CD4-positive, alpha-beta T cell treated with Interleukin-6 for 4 hours (primary cell): ENCODE measurements at places on chromosomes 3 and 15.

DNA sequence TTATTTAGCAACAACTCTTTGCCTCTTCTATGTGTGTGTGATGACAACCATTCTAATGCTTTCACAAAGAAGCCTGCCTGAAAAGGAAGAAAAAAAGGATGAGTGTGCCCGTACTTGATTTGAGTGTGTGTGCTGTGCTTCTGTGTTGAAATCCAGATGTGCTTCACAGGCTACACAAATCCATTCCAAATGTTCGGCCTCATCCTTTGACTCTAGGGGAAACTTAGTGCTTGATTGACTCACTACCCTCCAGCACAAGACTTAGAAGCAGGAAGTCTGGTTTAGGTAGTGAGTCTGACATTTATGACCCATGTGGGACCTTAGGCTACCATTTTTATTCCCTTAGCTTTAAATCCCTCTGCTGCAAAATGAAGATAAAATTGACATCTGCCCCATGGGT is 108.8 kb upstream of the PLAAT1 start:
- DNase-seq: no peak

DNA sequence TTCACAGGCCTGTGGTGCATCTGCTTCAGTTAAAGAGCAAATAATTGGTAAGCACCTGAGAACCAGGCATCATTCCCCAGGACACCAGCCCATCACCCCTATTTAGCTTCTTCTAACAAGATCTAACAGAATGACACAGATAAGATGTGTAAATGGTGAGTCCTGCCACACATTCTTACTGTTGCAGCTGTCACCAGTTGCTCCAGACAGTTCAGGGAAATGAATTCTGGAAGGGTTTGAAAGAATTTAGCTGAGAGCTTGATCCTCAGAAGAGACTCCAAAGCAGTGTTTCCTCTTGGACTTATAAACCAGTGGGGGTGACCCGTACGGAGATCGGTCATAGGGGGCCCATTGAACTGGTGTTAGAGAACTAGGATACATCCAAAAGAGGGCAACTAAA is 238.0 kb downstream of the MEX3B start:
- DNase-seq: no peak

GRCh38 chr15:48084759-48085590 is 35.8 kb upstream of the SLC24A5 start:
- no peak for DNase-seq

GRCh38 chr3:80533553-80533952 is 765.8 kb upstream of the ROBO1 start:
- DNase-seq: no peak

GRCh38 chr3:244041-244440 is 47.5 kb downstream of the CHL1 start:
- no peak for DNase-seq

DNA sequence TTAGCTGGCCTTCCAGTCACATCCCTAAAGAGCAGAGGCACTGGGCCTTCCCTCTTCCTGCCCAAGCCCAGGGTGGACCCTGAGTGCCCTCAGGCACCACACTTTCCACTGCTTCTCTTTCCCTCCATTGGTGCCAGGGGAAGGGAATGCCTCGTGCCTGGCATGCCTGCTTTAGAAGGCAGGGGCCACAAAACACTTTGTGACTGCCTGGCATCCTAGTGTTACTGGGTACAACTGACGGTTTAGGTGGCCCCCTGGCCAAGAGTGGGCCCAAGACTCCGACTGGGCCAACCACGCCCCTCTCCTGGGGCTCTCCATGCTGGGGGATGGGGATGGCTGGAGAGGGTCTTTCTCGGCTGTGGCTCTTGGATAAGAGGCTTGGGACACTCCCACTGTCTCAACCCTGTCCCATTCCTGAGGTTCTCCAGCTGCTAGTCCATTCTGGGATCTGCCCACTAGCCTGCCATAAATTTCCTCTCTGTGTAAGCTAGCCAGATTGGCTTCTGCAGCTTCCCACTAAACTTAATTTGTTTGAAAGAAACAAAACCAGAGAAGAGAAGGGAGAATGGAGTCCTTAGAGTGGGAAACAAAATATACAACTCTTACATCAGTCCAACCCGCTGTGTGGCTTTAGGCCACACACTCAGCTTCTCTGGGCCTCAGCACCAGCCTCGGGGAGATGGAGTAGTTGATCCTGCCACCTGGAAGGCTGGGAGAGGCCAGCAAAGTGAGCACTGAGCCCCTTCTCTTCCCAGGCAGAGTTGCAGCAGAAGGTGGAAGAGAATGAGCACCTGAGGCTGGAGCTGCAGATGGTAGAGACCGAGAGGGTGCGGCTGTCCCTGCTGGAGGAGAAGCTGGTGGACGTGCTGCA is 24.1 kb upstream of the GP9 start:
- no peak for DNase-seq

- DNase-seq: no peak
These were observed 78.0 kb downstream of the MYO1E start for GRCh38 chr15:59294574-59295260.

DNA sequence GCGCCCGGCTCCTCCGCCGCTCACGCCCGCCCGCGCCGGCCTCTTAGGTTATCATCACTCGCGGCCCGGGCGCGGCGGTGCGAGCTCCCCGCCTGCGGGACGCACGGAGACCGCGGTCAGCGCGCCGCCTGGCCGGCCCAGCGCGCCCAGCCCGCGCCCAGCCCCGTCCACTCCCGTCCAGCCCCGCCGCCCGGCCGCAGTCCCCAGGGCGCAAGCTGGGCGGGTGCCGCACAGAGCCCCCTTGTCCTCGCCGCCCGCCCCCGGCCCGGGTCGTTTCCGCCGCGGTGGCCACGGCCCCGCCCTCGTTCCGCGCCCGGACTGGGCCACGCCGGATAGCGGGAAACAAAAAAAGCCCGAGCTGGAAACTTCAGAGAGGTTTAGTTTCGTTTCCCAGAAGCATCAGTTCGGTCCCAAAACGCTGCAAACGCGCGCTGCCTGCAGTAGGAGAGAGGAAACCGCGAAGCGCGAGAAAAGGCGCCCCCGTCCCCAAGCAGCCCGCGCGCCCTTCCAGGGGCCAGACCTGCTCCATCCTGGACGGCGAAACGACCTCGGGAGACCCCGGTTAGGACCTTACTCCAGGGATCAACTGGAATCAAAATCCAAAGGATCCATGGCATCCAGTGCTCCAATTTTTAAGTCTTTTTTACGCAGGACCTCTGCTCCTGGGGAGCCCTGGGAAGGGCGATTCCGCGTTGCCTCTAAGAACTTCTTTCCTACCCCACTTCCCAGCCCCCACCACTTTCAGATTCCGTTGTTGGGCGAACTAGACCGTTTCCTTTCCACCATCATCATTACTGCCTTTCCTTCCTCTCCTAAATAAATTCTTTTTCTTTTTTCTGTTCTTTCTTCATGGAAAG is at the start of gene ATP10A:
Gene ATP10A (minus strand): TSS at position 217 of the 857 bp plus-strand sequence. CDS start 231 bp downstream, outside the sequence.
- peak; percentile 66 for DNase-seq

GRCh38 chr3:31472479-31473390 is 60.0 kb upstream of the STT3B start:
- no peak for DNase-seq

DNA sequence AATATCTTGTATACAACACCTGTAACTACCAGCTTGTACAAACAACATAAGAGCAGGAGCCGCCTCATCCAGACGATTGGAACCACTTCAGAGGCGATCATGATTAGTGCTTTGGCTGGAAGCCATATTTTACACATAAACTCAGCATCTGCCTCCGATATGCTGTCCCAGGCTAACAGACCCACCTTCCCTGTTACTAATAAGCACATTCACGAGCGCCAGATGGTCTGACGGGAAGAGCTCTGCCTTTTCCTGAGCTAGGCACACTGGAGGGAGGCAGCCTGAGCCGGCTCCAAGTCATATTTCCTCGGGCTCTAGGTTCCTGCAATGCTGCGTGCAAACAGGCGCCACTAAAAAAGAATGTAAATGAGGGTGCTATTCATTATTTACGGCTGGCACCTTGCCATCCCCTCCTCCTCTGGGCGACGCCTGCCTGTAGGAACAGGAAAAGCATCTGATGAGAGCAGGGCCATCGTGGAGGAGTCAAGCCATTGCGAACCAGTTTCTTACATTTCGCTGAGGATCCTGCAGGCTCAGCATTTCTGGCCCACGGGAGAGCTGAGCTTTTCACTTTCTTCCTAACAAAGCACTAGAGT is 98.2 kb downstream of the ANXA2 start:
- no peak for DNase-seq

DNA sequence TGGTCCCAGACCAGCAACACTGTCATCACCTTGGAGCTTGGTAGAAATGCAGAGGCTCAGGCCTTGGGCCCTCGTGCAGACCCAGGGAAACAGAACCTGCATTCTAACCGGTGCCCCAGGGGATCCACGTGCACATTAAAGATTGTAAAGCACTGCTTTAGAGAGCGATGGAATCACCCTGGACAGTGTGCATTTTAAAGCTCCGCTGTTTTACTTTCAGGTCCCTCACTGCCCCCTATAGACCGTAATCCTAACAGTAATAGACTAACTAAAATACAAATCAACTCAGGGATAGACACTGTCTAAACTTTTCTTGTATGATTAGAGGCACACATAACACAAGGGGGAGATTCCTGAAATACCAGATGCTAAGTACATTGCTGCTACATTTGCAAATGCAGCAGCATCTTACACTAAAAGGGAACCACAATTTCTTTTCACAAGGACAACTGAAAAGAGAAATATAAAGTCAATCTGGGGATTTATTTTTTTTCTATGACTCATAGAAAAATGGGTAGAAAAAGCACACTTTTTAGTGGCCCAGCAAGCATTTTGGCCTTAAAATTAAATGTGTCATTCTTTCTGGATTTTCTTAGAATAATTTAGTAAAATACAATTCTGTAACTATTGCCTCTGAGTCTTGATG is 10.5 kb upstream of the SH3GL3 start:
- no peak for DNase-seq

- peak; percentile 12 for DNase-seq
These were observed 25.3 kb downstream of the ADGRG7 start for GRCh38 chr3:100634493-100635272.

- DNase-seq: no peak
These were observed 297.1 kb downstream of the SATB1 start for GRCh38 chr3:18127859-18128681.

GRCh38 chr3:20194793-20195460 is 8.9 kb upstream of the SGO1 start:
- no peak for DNase-seq

- DNase-seq: no peak
These were observed 33.4 kb upstream of the INSYN1 start for GRCh38 chr15:73786538-73786937.

- no peak for DNase-seq
These were observed 128.7 kb downstream of the DMXL2 start for GRCh38 chr15:51493892-51494291.

- DNase-seq: peak; percentile 20
These were observed 97.5 kb downstream of the BDH1 start for GRCh38 chr3:197458179-197458707.

DNA sequence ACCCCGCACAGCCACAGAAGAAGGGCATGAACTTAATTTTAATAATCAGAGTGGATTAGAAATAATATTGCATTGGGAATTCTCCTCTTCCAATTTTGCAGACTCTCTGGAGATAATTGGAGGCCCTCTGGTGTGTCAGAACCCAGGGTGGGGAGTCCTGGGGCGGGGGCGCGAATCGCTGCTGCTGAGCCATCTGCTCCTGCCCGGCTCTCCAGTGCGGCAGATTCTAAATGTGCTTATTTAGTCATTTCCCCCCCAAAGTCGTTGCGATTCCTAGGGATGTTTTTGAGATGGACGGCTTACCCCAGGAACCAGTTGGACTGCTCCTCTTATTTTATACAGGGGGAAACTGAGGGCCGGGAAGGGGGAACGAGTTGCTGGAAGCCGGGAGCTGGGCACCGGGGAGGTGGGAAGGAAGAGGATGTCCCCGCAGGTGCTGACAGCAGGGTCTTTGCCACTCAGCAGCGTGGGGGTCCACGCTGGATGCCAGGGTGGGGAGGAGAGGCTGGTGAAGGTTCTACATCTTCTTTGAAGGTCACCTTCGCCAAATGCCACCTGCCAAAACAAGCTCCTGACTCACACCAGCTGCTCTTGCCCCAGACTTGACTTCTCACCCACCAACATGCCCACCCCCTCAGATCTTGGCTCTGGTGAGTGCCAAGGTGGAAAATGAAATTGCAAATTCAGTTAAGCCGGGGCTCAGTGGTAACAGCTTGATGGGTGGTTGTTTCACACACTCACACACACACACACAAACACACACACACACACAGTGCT is 91.3 kb upstream of the PRR23E start:
- DNase-seq: no peak

- no peak for DNase-seq
These were observed 751.5 kb upstream of the LMCD1 start for GRCh38 chr3:7749931-7750695.

DNA sequence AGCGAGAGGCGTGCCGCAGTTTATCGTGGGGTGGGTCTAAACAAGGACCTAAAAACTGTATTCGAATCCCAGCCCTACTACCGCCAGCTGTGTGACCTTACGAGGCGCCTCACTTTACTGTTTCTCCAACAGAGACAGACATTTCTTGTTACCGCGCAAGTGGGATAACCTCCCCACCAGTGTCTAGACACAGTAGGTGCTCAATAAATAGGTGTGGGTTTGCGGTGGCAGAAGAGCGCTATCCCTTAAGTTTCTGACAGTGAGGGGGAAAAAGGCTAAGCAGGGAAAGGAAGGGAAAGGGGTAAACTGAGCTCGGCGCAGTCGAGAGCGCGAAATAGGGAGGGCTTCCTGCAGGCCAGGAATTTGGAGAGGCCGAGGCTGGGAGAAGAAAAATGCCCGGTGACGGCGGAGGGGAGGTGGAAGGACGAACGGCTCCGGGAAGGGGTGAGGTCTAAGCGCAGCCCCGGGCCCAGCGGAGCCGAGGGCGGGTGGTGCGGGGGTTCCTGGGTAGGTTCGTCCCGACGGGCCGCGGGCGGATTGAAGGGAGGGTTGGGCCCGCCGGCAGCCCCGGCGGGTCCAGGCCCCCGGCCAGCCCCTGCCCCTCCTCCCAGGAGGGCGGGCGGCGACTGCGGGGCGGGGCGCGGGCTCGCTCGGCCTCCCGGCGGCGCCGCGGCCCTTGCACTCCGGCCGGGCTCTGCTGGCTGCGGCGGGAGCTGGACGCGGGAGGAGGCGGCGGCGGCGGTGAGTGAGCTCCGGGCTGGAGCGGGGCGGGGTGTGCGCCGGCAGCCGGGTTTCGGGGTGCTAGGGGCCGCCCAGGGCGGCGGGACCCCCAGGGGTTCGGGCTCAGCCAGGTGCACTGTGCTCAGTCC is at the start of gene CGNL1:
Gene CGNL1 (plus strand): TSS at position 679 of the 869 bp plus-strand sequence. CDS start 61,495 bp downstream, outside the sequence.
- DNase-seq: no peak
